ENCODE measurements at places on chromosomes 16 and 17.

DNA sequence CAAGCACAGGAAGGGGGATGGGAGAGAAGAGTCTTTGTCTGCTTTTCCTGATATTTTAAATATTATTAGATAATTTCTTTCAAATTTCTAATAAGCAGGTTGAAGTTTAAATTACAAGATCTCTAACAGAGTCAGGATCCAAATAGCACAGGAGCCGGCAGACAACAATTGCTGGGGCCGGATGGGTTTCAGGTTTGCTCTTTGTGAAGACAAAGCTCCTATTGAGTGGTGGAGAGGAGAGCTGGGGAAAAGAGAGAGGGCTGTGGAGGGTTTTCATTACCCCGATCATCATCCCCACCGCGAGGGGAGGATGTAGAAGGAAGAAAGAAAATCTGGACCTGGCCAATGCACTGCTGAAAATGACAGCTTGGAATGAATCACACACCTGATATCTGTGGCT is 197.3 kb downstream of the SOX9 start:
- DNase-seq = no peak

DNA sequence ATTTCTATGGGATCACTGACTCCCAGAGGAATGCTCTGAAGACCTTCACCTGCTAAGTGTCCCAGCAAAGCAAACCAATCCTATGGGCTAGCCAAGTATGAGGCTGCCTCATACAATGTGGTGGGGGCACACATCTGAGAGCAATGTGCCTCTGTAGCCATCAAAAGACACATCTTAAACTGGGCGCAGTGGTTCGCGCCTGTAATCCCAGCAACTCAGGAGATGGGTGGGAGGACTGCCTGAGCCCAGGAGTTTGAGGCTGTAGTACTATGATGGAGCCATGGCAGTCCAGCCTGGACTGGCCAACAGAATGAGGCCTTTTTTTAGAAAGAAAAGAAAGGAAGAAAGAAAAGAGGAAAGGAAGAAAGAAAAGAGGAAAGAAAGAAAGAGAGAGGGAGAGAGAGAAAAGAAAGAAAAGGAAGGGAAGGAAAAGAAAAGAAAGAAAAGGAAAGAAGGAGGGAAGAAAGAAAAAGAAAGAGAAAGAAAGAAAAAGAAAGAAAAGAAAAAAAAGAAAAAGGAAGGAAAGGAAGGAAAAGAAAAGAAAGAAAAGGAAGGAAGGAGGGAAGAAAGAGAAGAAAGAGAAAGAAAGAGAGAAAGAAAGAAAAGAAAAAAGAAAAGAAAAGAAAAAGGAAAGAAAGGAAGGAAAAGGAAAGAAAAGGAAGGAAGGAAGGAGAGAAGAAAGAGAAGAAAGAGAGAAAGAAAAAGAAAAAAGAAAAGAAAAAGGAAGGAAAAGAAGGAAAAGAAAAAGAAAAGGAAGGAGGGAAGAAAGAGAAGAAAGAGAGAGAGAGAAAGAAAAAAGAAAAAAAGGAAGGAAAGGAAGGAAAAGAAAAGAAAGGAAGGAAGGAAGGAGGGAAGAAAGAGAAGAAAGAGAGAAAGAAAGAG is 430.3 kb downstream of the SLC39A11 start:
- DNase-seq = no peak

DNA sequence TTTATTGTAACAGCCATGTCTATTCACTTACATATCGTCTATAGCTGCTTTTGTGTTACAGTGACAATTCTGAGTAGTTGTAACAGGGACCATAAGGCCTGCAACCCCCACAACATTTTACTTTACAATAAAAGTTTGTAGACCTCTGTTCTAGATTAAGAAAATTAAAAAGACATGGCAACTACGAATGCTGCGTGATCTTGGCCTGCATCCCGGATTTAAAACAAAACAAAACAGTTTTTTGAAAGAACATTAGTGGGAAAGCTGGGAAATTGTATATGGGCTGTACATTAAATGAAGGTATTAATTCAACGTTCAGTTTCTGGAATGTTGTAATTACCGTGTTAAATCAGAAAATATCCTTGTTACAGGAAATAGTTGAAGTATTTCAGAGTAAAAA is 64.1 kb downstream of the RMI2 start:
- DNase-seq = no peak

GRCh38 chr16:29664091-29664921 is 1.3 kb downstream of the SPN start:
- no peak for DNase-seq

GRCh38 chr17:51748749-51749604 is 409.5 kb downstream of the CA10 start:
- DNase-seq = no peak

GRCh38 chr17:22518185-22518584 is 825.9 kb downstream of the KCNJ18 start:
- DNase-seq = no peak

GRCh38 chr17:7293159-7293558 is 1.3 kb downstream of the YBX2 start:
- DNase-seq = no peak

DNA sequence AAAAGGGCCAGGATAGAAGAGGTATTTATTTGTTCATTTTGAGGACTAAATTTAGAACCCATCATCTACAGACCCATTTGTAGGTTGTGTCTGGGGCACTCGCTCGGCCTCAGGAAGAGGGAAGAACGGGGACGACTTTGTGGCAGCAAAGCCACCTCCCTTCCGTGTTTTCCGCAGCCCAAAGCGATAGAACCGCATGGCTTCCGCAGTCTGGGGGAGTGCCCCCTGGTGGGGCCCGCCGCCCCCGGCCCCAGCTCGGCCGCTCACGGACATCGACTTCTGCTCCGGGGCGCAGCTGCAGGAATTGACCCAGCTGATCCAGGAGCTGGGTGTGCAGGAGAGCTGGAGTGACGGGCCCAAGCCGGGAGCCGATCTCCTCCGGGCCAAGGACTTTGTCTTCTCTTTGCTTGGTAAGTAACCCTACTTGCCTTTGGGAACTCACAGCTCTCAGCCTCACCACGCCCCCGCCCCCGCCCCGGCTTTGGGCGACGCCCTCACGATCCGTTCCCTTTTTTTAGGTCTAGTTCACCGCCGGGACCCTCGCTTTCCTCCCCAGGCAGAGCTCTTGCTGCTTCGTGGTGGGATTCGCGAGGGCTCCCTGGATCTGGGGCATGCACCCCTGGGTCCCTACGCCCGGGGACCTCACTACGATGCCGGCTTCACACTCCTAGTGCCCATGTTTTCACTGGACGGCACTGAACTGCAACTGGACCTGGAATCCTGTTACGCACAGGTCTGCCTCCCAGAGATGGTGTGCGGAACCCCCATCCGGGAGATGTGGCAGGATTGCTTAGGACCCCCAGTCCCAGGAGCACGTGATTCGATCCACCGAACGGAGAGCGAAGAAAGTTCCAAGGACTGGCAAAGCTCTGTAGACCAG is 681 bp downstream of the TMEM102 start:
- DNase-seq = no peak

GRCh38 chr17:57016764-57017116 is 38.8 kb downstream of the SCPEP1 start:
- peak; percentile 54 for DNase-seq

DNA sequence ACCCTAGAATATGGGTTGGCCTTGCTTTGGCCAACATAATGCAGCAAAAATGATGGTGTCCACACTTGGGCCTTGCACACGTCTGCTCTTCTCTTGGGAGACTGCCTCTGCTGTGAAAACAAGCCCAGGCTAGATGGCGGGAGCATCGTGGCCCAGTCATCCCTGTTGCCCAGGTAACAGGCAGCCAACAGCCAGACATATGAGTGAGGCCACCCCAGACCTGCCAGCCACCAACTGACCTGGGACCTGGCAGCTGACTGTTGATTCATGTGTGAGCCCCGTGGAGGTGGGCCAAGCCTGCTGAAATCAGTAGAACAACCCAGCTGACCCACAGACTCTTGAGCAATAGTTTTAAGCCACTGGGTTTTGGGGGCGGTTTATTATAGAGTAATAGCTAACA is 39.4 kb upstream of the CDH3 start:
- DNase-seq = no peak

DNA sequence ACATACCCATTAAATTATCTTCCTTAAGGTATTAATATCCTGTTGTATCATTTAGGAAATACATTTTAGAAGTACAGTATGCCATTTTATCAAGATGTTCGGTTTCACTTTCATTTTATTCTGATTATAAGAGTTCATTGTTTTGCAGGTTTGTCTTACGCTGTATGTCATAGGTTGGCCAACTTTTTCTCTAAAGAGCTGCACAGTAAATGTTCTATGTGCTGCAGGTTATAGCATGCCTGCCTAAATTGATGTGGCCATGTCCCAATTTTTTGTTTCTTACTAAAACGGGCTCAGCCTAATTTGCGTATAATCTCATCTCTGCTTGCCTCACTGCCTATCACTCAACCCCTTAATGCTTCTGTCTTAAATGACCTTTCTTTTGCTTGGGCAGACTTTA is 126.4 kb downstream of the USP22 start:
- no peak for DNase-seq

- no peak for DNase-seq
Measured at GRCh38 chr16:80792031-80792430, 12.4 kb downstream of the CDYL2 start.

DNA sequence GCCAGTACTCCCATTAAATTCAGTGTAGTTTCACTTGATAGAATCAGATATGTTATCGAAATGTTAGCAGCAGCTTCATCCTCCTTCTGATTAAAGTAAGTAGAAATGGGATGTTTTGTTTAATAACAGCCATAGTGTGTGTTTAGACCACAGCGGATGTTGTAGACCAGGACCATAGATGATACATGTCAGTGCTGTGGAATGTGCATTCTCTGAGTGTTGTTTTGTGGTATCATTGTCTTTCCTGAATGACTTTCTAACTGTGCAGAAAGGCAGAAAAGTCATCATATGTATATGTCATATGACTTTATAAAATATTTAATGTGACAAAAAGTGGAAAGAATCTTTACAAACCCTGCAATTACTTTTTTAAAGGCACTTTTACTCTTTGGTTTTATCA is 55.6 kb downstream of the CYLD start:
- peak; percentile 65 for DNase-seq

Data from HT1080 (cell line).